ENCODE measurements at places on chromosomes 13 and 19.

GRCh38 chr19:45553464-45553863 lies 31.1 kb downstream of the OPA3 start:
- DNase-seq = no peak

GRCh38 chr19:22545751-22546150 lies 88.4 kb upstream of the ZNF492 start:
- peak; percentile 39 for DNase-seq

DNA sequence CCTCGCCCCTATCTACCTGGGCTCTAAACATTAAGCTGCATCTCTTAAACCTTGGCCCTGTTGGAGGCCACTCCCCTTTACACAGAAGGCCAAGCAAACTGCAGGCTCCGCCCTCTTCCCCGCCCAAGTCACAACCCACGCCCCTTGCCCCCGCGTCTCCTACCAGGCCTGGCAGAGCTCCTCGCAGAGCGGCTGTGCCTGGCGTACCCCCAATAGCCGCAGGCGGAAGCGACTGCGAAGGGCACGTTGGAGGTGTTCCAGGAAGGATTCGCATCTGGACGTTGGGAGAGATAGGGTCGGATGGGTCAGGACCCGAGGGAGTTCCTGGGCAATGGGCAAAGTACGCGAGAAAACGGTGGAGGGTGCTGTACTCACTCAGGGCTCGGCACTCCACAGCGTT lies 5.9 kb downstream of the RTBDN start:
- DNase-seq = peak; percentile 78

DNA sequence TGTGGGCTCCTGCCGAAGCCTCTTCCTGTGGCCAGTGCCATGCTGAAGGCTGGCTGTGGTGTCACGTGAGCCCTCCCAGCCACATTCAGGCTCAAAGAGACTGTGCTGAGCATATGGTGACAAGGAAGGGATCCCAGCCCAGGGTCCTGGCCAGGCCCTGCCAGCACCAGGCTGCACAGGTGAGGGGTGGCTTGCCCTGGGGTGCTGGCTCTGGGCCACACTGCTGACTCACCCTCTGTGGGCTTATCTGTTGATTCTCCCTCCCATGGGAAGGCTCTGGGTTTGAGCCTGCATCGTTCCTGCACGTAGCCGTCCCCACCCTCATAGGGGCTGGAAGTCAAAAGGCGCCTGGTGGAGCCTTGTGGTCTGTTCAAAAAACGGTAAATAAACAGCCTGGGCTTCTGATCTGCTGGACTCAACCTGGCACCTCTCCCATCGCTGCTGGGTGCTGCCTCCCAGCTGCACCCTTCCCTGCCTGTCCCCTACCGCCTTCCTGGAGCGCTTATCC lies 31.1 kb downstream of the DNM2 start:
- peak; percentile 78 for DNase-seq

DNA sequence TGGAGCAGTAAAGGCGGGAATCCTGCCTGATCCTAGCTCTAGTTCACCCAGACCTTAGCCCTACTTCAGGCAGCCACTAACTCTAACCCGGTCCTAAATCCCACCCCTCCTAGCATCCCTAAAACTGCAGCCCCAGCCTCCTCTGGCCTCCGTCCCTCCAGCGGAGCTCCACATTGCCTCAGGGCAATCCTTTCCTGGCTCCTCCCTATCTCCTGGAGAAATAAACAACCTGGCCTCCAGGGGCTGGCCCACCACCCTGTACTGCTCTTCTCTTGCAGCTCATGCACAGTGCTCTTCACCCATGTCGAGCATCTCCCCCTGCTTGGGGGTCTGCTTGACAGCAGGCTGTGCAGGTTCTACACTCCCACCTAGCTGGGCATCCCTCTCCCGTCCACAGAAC lies 6.7 kb downstream of the POU2F2 start:
- no peak for DNase-seq

GRCh38 chr13:67210208-67210607 lies 19.9 kb downstream of the PCDH9 start:
- no peak for DNase-seq

- DNase-seq = no peak
Measured at GRCh38 chr13:29774830-29775229, 75.6 kb downstream of the UBL3 start.

- no peak for DNase-seq
Measured at GRCh38 chr19:30217461-30217860, 154.7 kb upstream of the ZNF536 start.

- no peak for DNase-seq
Measured at GRCh38 chr13:113744197-113745000, 14.6 kb upstream of the TMEM255B start.

DNA sequence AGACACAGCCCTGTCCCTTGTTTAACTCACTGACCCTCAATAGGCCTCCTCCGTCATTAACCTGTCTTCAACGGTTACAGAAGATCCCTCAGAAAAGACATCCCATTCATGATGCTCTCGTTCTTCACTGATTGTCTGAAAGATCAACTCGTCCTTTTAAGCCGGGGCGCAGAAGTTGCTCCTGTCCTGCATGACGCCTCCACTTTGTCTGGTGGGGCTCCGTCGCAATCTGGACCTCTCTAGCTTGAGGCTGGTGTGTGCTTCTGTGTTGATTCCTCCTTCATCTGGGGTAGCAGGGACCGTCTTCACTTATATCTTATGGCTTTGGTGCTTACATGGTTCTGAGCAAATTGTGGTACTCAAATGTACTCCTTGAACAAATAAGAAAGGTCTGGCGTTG lies 766.0 kb upstream of the PCDH9 start:
- DNase-seq = no peak

- no peak for DNase-seq
Measured at GRCh38 chr13:86591862-86592261, 792.6 kb upstream of the SLITRK6 start.

DNA sequence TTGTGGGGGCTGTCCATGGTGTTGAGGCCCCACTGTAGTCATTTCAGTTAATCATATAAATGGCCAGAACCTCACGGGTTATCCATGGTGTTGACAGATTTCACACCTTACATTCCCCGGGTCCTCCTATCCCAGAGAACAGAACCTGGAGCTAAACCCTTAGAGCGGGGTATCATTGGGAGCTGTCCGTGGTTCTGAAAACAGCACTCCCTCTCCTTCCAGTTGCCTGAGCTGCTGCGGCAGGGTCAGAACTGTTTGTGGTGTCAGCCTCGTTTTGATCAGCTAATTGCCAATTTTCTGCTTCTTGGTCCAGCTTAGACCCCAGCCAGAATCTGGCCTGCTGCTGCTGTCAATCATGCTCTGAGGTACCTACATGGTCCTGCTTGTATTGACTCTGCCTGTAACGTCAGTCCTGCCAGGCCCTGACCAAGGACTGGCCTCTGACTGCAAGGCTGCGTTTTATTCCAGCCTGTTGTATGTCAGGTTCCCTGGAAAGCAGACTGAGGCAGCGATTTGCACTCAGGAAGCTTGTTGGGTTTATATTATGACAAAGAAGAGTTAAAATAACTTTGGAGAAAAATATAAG lies 55.8 kb upstream of the KCTD15 start:
- peak; percentile 48 for DNase-seq

DNA sequence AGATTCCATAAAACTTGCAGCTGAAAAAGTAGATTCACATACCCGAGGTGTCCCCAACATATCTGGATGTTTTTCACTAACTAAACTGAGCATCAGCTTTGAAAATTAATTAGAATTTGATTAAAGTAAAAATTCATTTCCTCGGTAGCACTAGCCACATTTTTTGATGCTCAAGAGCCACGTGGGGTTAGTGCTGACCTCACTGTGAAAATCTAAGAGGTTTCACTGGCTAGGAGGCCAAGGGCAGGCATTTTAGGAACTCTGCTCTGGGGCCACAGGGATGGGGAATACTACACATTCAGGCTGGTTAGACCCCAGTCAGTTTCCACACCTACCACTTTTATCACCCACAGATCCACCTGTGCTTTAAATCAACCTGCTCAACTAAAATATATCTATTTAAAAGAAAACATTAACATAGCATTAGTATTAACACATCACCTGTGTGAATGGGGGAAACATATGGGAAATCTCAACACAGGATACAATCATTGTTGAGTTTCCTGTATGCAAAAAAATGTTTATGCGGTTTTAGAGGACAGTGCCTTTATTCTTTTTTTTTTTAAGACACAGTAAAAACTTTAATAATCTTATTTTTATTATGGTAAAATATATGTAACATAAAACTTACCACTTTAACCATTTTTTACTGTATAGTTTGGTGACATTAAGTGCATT lies 45.5 kb downstream of the BRD4 start:
- no peak for DNase-seq

GRCh38 chr13:66659701-66660467 lies 570.3 kb downstream of the PCDH9 start:
- no peak for DNase-seq

DNA sequence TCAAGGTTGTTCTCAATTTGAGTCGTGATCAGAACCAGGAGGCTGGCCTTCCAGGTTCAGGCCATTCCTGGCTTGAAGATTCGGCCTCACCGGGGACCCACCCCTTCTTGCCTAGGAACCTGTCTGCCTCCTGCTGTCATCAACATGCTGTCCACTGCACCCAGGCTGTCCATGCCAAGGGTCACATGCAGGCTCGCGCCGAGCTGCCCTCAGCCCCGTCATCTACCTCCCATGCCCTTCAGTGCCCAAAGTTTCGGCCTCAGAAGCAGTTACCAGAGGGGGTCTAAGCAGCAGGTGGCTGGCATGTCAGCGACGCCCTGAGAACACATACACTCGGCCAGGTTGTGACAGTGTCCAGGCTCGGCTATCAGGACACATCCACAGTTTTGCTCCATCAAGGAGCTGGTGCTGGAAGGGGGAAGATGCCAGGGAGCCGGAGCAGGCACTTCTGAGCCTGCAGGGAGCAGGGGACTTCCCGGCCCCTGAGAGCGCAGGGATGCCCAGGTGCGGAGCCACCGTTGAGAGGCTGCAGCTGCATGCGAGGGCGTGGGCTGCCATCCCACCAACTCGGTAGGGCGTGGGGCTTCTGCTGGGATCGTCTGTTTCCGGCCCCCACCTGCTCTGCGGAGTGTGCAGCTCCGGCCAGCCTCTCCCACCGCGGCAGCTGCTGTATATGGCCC lies 590.9 kb upstream of the SLITRK5 start:
- DNase-seq = no peak

DNA sequence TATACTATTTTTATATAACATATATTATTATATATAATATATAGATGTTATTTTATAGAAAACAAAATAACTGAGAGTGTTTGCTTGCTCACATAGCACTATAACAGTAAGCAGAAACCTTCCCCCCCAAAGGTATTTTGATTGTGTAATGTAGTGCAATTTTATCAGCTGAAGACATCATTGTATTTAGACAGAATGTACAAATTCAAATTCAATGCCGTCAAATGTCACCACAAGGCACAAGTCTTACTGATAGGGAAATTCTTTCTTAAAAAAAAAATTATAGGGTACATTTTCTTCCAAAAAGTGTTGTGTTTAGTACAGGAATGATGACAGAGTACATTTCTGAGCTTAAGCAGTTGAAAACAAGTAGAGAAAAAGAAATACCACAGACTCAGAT lies 1147.1 kb upstream of the SPRY2 start:
- no peak for DNase-seq

GRCh38 chr19:55667958-55668357 lies 7.1 kb upstream of the EPN1 start:
- DNase-seq = no peak

GRCh38 chr13:90430127-90430526 lies 917.4 kb upstream of the MIR17HG start:
- no peak for DNase-seq

- no peak for DNase-seq
Measured at GRCh38 chr13:45899406-45899805, 47.9 kb upstream of the SIAH3 start.

DNA sequence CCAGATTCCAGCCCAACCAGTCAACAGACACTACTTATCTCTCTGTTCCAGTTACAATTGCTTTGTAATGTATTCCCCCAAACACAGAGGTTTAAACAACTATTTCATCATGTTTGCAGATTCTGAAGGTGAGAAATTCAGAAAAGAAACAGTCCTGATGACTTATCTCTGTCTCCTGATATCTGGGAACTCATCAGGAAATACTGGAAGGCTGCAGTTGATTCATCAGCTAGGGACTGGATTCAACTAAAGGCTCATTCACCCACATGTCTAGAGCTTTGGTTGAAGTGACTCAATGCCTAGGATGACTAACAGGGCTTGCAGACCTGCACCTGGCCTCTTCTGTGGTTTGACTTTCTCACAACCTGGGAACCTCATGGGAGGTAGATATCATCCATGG lies 56.6 kb upstream of the GPC6 start:
- DNase-seq = no peak

- DNase-seq = no peak
Measured at GRCh38 chr19:40223135-40223822, 3.2 kb downstream of the CCNP start.

GRCh38 chr19:41161903-41162302 lies 31.1 kb upstream of the CYP2S1 start:
- no peak for DNase-seq

GRCh38 chr19:46601318-46602224 lies at the start of gene CALM3:
CALM3 (plus strand) TSS chr19:46601330; CDS start chr19:46601435, 105 bp downstream.
- DNase-seq = peak; percentile 24

GRCh38 chr19:21907516-21907915 lies 71.5 kb upstream of the ZNF43 start:
- no peak for DNase-seq

GRCh38 chr13:52159159-52159982 lies at the start of gene NEK3:
NEK3 (minus strand) TSS chr13:52159597; CDS start chr13:52156191, 3,406 bp downstream.
- peak; percentile 55 for DNase-seq

DNA sequence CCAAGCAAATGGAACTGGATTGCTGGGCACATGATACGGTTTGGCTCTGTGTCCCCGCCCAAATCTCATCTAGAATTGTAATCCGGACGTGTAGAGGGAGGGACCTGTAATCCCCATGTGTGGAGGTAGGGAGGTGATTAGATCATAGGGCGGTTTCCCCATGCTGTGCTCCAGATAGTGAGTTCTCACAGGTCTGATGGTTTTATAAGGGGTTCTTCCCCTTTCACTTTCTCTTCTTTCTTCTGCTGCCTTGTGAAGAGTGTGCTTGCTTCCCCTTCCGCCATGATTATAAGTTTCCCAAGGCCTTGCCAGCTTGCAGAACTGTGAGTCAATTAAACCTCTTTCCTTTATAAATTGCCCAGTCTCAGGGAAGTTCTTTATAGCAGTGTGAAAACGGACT lies 32.6 kb upstream of the MTIF3 start:
- no peak for DNase-seq

- no peak for DNase-seq
Measured at GRCh38 chr13:23506071-23506806, 64.0 kb upstream of the TNFRSF19 start.

DNA sequence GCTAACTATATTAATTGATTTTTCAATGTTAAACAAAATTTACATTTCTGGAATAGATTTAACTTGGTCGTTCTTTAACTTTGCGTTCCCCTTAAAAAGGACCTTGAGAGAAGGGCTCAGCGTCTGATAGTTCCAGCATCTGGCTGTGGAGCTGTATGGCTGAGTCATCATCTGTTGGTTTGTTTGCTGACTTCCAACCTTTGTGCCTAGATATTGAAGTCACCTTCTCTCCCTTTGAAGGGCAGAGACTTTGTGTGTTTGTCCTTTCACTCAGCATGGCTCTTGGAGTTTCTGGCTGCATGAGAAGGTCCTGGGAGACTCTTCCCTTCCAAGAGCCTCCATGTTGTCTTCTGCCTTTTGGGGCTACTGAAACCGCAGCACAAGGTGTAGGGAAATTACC lies 16.6 kb upstream of the IRS2 start:
- DNase-seq = no peak

- no peak for DNase-seq
Measured at GRCh38 chr13:80037505-80037888, 303.4 kb downstream of the SPRY2 start.

GRCh38 chr19:5156231-5156986 lies 184.2 kb downstream of the PTPRS start:
- no peak for DNase-seq

- no peak for DNase-seq
Measured at GRCh38 chr19:41405776-41406175, 8.2 kb downstream of the BCKDHA start.

GRCh38 chr19:12783291-12783848 lies 7.9 kb upstream of the JUNB start:
- DNase-seq = peak; percentile 24
